Ascending aorta (tissue), 2 donors: ENCODE measurements at places on chromosomes 7 and 10. TPM values are rescaled to one million over a fixed set of nuclear protein-coding genes. Genes with fewer than 3 reads are reported as not detected.

GRCh38 chr7:73547841-73548240 is 9.6 kb downstream of the BCL7B start:
- no peak for DNase-seq
- H3K4me3 ChIP-seq, result no peak overlapping the region
- H3K27me3 ChIP-seq, result no peaks in the 10 kb centered on the region
- no peaks in the 10 kb centered on the region for H3K4me1 ChIP-seq
- peaks cover 29% of the 10 kb centered on the region for H3K36me3 ChIP-seq
- H3K27ac ChIP-seq, result no peak overlapping the region

GRCh38 chr10:79299397-79300241 is 47.6 kb upstream of the PPIF start:
- no peak for DNase-seq
- peaks cover 3% of the 10 kb centered on the region for H3K4me1 ChIP-seq
- peaks cover 94% of the 10 kb centered on the region for H3K36me3 ChIP-seq
- no peak overlapping the region for H3K4me3 ChIP-seq
- H3K27ac ChIP-seq, result peak overlapping the region; percentile 70
- no peaks in the 10 kb centered on the region for H3K27me3 ChIP-seq

DNA sequence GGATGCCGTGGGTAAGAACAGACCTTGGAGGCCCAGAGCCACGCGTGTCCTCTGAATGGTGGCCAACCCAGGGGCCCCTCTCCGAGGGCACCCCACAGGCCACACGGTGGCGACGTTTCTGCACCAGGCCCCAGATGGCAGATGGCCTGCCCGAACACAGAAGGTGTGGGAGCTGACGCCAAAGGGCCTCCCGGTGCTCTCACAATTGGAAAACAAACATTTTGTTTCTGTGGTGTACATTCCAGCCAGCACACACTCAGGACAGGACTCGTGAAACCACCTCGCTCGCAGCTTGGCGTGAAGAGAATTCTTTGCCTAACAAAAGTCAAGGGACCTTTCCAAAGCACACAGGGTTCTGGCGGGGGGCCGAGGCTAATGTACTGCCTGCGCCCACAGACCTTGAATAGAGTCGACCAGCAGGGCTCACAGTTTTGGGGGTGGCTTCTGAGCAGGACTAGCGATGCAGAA is 112.1 kb downstream of the FAM53B start:
- H3K36me3 ChIP-seq, result no peaks in the 10 kb centered on the region
- H3K27me3 ChIP-seq, result no peaks in the 10 kb centered on the region
- no peak overlapping the region for H3K4me3 ChIP-seq
- peaks cover 37% of the 10 kb centered on the region for H3K4me1 ChIP-seq
- H3K27ac ChIP-seq, result peak overlapping the region; percentile 2

GRCh38 chr7:127731431-127732080 is 79.6 kb downstream of the SND1 start:
- H3K27me3 ChIP-seq, result no peaks in the 10 kb centered on the region
- H3K36me3 ChIP-seq, result peaks cover 57% of the 10 kb centered on the region
- no peaks in the 10 kb centered on the region for H3K4me1 ChIP-seq
- H3K4me3 ChIP-seq, result no peak overlapping the region

- no peak for DNase-seq
- H3K4me1 ChIP-seq, result no peaks in the 10 kb centered on the region
- H3K27me3 ChIP-seq, result no peaks in the 10 kb centered on the region
Observed at GRCh38 chr10:127125331-127125730, 71.1 kb downstream of the INSYN2A start.

GRCh38 chr7:80707318-80707717 is 68.9 kb downstream of the CD36 start:
- H3K4me3 ChIP-seq, result no peak overlapping the region
- H3K4me1 ChIP-seq, result no peaks in the 10 kb centered on the region
- H3K36me3 ChIP-seq, result no peaks in the 10 kb centered on the region
- H3K27me3 ChIP-seq, result no peaks in the 10 kb centered on the region

- H3K4me3 ChIP-seq, result peak overlapping the region; percentile 36
- no peaks in the 10 kb centered on the region for H3K27me3 ChIP-seq
- no peaks in the 10 kb centered on the region for H3K36me3 ChIP-seq
- no peak overlapping the region for H3K27ac ChIP-seq
- no peak for DNase-seq
Observed at GRCh38 chr7:11193131-11193867, 219.6 kb downstream of the PHF14 start.

DNA sequence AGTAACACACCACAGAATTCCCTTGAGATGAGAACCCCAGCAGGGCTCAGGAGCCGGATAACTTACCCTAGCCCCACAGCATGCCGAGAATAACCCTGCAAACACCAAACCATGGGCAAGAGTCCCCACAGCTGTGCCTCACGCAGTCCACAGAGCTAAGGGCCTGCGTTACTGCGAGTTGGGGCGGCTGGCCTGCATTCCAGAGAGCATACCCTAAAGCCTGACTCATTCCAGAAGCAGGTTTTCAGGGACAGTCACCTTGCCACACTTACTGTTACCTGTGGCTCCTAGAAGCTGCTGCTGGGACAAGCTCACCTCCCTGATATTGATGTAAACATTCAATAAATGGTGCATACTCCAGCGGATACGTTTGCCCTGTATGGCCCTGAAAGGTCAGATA is 18.6 kb downstream of the FGFR2 start:
- no peaks in the 10 kb centered on the region for H3K4me1 ChIP-seq
- H3K36me3 ChIP-seq, result no peaks in the 10 kb centered on the region
- H3K27me3 ChIP-seq, result no peaks in the 10 kb centered on the region
- DNase-seq, result no peak
- H3K27ac ChIP-seq, result no peak overlapping the region

- H3K4me3 ChIP-seq, result peak overlapping the region; percentile 69
- H3K4me1 ChIP-seq, result peaks cover 3% of the 10 kb centered on the region
- H3K27me3 ChIP-seq, result no peaks in the 10 kb centered on the region
- H3K36me3 ChIP-seq, result peaks cover 9% of the 10 kb centered on the region
Observed at GRCh38 chr7:149716007-149716931, 57.1 kb downstream of the ZNF467 start.

DNA sequence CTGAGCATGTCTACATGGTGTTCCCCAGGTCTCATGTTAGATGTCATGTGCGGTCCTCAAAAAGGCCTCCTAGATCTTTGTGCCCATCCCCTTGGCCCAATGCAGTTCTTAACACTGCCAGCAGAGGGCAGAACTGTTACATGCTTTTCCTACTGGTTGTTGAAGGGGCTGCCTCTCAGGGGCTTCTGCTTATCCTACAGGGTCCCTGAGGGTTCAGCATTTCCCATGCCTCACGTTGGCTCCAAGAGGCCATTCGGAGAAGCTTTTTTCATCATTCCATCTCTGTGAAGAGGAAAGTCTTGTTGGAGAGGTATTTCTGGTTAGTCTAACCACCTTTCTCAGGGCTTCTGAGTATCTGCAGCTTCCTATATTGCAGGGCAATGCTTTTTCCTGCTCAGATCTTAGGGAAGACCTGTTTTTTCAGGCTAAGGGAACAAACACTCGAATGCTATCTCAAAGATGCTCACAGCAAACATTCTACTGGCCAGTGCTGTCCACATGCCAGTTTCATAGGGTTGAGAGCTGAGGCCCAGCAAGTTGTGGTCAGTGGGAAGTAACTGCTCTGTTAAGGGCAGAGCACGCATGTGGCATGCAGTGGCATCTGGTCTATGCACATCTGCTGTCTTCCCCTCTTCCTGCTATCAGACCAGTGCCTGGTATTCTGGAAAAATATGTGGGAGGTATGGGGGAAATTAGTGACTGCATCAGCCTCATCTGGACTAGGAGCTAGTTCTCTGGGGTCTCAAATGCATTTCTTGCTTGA is 31.5 kb downstream of the MBL2 start:
- no peaks in the 10 kb centered on the region for H3K36me3 ChIP-seq
- H3K27me3 ChIP-seq, result no peaks in the 10 kb centered on the region
- H3K4me3 ChIP-seq, result no peak overlapping the region
- no peak overlapping the region for H3K27ac ChIP-seq
- no peak for DNase-seq

The TNS3 gene
- 89.8 TPM for total RNA-seq

The LRRTM3 gene
- total RNA-seq, result not detected
